Aorta (tissue), 5 donors: ENCODE measurements at places on chromosomes 13 and 19.

- DNase-seq, result no peak
Measured at GRCh38 chr13:42334329-42334706, 62.4 kb downstream of the AKAP11 start.

DNA sequence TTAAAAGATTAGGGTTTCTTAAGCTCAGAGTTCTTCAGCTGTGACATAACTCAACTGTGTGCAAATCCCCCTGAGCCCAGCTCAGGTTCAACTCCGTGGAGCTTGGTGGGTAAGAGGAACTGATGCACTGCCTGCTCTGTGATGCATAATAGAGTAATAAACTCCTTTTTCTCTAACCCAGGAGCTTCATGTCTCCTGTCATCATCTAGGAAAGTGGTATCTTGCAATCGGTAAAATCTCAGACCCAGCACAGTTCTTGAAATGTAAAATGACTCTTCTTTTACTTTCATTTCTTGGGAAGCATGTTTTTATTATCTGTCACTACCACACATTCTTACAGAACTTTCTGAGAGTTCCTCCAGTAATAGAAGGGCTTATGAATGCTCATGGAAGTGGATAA is 123.8 kb upstream of the PCDH9 start:
- no peak for DNase-seq

- no peak for DNase-seq
Measured at GRCh38 chr13:38002606-38003005, 133.0 kb upstream of the TRPC4 start.

GRCh38 chr13:62629618-62630017 is 1214.0 kb upstream of the PCDH20 start:
- no peak for DNase-seq

- DNase-seq, result peak; percentile 37
Measured at GRCh38 chr19:46722004-46722380, 5.1 kb upstream of the PRKD2 start.
